K562 (cell line): ENCODE measurements at places on chromosomes 6 and 20.

DNA sequence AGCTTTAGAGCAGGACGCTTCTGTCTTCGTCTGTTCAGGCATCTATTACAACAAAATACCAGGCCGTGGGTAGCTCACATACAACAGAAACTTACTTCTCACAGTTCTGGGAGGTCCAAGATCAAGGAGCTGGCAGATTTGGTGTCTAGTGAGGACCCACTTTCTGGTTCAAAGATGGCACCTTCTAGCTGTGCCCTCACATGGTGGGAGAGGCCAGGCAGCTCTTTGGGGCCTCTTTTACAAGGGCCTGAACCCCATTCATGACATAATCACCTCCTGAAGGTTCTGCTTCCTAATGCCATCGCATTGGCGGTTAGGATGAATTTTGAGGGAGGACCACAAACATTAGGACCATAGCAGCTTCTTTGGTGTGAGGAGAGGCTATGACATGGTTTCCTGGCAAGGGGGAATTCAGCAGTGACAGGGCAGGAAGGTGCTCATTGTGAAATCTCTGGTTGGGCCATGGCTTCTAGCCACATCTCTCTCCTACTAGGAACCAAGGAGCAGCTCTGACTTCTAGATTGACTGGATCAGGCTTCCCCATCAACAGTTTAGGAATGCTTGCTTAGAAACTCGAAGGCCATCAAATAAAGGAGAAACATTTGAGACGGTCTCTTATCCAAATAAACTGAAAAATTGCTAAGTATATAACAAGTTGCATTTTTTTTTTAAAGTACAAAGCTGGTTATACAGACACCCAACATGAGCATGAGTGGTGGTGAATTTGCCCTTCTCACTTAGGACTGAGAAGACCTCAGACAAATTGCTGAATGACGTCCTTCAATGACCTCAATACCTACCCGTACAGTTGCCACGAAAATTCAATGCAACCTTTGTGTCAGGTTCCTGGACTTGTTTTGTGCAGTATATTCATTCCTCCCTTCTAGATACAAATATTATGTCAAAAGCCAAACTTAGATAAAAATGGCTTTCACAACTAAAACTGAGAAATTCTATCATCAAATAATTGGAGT, 140.7 kb downstream of the ZDHHC14 start:
- no peak for DNase-seq

GRCh38 chr20:48421547-48421946, 406.3 kb downstream of the PREX1 start:
- DNase-seq, result no peak

- peak; percentile 61 for DNase-seq
These were observed at the start of gene CPXM1 for GRCh38 chr20:2800521-2801285. Gene CPXM1, minus strand, starts transcription at chr20:2800627. Its CDS starts 55 bp downstream, at chr20:2800572.

- DNase-seq, result no peak
These were observed 64.5 kb downstream of the OR2B2 start for GRCh38 chr6:27847706-27848105.

DNA sequence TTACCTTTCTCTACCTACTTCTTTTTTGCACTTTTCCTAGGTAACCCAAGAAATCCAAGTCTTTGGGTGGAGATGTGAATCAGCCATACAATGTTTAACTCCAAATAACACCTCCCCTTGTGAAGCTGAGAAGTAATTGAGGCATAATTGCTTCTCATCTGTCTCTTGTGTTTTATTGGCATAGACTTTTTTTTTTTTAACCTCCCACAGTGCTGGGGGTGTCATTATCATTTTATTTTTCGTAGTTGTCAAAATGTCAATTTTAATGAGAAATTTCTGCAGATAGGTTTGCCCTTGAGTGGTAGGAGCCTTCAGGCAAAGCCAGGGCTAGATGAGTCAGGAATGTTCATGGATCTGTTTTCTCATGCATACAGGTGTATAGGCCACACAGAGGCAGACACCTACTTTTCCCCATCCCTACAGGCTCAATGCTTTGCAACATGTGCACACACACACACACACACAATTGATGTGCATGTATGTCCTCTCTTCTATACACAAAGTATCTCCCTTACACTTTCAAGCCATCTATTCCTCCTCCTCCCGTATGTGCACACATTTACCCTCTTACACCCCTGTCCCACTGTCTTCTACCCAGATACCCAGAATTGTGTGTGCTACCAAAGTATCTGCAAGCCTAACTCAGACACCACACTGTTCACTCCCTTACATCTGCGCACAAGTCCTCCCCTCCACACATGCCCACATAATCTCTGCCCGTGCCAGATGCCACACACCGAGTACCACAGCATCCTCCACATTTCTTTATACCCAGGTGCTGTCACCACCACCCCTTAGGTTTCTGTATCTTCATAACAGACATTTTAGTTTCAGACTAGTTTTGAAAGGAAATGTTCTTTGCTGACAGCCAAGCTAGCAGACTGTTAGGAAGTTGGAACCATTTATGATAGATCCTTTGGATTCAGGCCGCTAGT, 22.0 kb downstream of the RALY start:
- no peak for DNase-seq

DNA sequence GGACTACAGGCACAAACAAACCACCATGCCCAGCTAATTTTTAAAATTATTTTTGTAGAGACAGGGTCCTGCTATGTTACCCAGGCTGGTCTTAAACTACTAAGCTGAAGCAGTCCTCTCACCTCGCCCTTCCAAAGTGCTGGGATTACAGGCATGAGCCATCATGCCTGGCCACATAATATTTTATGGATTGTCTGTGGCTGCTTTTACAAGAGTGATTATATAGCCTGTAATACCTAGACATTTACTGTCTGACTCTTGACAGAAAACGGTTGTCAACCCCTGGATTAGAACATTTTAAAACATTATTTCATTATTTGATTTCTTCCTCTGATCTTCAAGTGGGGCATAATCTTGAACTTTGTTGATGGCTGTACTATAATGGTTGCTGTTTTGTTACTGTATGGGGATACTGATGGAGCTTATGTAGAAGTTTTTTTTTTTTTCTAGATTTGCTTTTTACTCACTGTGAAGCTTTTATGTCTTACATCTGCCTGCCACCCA, 14.3 kb downstream of the PARD6B start:
- no peak for DNase-seq
